ENCODE measurements at places on chromosomes 2 and 18.

DNA sequence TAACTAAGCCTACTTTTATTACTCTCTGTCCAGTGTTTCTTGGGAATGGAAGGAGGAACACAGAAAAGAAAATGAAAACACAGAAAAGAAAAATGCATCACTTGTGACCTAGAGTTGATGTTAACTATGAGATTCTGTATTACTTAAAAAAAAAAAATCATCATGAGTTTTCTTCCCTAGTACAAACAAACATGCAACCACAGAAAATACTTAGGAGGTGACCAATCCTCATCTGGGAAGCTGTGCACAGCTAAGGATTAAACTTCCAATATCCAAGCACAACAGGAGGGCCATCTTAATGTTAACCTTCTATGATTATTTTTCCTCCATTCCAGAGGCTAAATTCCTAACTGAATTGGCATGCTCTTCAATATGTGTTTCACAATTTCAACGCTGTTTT, 1140.4 kb downstream of the LRP1B start:
- no peak for DNase-seq

DNA sequence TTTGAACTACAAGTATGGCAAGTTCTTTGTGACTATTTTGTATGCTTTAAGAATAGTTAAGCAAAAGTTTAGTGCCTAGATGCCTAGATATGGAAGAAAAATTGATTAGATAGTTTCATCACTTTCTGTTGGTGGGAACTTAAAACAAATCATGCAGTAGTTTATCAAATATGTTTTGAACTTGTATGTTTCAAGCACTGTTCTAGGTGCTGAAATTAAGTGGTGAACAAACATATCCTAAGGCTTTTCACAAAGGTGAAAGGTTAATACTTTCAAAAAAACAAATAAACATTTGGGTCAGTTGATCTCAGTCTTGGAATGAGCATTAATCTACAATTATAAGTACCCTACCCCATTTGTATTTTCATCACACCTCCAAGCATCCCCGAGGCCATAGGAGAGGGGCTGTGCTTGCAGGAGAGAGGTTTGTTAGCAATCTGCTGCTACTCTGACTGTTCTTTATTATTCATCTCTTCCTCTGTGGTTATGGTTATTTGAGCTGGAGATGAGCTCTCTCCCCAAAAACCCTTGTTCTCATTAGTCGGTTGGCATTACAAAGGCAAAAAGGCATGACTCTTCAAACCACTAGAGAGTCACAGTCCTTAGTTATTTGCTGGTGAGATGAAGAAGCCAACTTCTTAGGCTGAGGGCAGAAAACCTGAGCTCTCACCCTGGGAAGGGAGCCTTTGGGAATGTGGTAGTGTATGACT, 103.9 kb upstream of the FHL2 start:
- no peak for DNase-seq

GRCh38 chr18:12362473-12363174, 14.4 kb downstream of the AFG3L2 start:
- no peak for DNase-seq

- DNase-seq = no peak
These were observed 5.6 kb downstream of the ACSL3 start for GRCh38 chr2:222866358-222866960.

DNA sequence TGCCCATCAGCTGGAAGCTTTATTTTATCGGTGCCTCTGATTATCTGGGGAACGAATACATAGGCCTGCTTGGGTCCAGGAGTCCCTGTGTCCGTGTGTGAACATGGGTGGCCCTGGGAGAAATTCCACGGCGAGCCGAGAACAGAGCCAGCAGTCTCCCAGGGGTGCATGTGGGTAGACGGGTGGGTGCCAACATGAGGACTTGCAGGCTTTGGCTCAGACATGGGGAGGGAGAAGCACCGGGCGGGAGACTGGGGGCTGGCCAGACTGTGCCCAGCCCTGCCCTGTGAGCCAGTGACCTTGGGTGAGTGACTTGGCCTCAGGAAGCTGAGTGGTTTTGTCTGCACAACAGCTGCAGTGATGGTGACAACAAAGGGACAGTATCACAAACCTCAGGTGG, 44.2 kb upstream of the SALL3 start:
- DNase-seq = no peak

DNA sequence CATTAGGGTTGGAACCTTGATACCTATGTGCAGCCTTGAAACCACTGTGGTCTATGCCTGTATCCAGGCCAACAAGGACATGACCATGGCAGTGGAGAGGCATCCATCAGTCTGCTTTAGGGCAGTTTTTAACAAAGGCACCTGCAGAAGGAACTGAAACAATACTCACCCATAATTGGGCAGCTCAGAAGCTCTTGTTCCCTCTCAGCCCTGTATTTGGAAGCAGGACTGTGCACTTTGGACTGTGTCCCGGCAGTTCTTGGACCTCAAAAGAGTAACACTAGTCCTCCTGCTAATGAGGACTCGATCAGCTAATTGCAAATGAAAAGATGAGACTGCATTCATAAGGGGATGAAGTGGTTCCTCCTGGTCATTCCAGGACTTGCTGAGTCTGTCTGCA, 500.2 kb upstream of the TNP1 start:
- no peak for DNase-seq

DNA sequence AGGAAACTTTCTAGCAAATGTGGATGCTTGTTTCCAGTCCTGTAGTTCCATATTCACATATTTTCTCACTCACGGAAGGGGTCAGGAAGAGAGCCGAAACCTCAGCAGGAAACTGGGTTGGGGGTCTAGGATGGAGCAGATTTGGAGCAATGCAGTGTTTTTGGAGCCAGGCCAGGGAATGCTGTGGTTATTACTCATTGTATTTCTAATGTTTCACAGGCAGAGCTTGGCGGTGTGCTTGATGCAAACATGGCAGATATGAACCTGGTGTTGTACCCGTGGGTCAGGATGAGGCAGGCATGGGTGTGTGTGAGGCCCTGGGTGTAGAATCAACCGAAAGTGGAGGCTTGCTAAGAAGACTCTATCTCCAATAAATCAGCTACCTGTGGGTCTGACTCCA, 34.6 kb upstream of the ACKR3 start:
- no peak for DNase-seq

Measured in NK-92 treated with Interleukin-12 subunit alpha and Interleukin-12 subunit beta, amount 100 ng/mL, for 24 hours (cell line).